ENCODE measurements at places on chromosomes 16 and 17.

- no peak for DNase-seq
Measured at GRCh38 chr16:27040732-27041131, 26.0 kb upstream of the C16orf82 start.

- DNase-seq = peak; percentile 5
Measured at GRCh38 chr17:43608313-43608712, 53.4 kb downstream of the MEOX1 start.

- no peak for DNase-seq
Measured at GRCh38 chr16:11585460-11586377, 1.0 kb downstream of the LITAF start.

DNA sequence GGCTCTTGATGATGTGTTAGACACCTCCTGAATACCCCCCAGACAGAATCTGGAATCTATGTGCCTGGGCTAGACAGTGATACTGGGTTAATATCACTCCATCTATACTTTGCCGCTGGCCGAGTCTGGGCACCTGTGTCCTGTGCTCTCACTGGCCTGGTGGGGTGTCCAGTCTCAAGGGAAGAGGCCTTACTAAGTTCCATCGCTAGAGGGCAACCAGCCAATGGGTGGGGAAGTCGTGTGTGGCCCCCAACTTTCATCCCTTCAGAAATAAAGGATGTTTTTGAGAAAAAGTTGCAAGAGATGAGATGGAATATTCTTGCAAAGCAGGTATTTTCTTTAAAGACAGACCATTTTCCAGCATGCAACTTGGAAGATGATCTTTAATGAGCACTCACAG lies 1.6 kb upstream of the GLP2R start:
- no peak for DNase-seq

GRCh38 chr17:79954281-79955166 lies 81.1 kb downstream of the TBC1D16 start:
- DNase-seq = no peak

DNA sequence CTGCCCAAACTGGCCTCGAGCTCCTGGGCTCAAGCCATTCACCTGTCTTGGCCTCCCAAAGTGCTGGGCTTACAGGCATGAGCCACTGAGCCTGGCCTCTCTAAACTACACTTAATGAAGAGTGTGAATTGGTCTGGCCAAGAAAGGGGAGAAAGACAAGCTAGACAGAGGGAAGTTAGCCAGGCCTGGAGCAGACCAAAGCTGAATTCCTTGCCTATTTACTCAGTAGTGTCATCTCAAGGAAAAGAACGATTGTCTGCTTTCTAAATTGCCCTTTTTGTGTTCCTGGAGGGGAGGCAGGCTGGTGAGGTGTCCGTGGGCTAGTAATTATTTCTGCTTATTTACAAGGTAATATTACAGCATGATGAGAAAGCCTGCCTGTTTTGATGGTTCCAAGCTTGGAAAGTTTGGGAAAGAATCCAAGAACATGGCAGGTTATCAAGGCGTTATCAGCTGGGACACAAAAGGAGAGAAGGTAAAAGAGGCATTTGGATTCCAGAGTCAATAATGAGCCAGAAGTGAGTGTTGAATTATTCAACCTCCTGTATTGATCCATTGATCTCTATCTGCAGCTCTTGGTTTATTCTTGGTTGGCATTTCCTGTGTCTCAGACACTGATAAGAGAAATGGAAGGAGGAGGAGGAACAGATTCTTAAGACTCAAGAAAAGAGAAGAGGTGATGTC lies 6.3 kb upstream of the CBFB start:
- no peak for DNase-seq

GRCh38 chr16:49464877-49465504 lies 91.4 kb downstream of the C16orf78 start:
- DNase-seq = no peak

DNA sequence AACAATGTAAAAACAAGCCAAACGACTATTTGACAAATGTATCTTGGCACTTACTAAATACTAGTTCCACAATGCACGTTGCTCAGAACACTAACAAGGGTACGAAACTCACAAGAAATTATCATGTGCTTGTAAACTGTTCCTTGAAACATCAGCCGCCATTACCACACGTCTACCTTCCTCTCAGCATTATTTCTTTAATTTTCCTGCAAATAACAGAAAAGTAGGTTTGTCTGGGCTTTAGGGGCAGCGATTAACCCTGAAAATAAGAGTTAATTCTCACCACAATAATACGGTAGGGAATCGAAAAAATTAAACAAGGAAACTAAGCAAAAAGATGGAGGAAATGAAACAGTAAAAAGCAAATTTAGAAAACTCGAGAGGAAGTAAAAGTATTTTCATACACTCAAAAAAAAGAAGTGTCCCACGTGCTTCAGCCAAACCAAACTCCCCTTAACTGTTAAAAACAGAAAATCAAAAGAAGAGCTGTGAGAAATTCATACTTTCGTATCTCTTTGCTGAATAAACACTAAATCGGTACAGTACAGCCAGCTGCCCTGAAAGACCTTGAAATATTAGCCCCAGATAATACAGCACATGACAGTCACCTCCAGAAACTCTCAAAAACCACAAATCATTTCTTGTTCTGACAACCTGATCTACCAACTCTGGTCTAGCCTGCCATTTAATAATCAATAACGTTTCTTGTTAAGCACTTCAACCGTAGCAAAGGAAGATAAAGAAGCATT lies 1.2 kb downstream of the ARHGAP17 start:
- peak; percentile 10 for DNase-seq

GRCh38 chr16:15899538-15900100 lies 11.2 kb upstream of the CEP20 start:
- peak; percentile 16 for DNase-seq

DNA sequence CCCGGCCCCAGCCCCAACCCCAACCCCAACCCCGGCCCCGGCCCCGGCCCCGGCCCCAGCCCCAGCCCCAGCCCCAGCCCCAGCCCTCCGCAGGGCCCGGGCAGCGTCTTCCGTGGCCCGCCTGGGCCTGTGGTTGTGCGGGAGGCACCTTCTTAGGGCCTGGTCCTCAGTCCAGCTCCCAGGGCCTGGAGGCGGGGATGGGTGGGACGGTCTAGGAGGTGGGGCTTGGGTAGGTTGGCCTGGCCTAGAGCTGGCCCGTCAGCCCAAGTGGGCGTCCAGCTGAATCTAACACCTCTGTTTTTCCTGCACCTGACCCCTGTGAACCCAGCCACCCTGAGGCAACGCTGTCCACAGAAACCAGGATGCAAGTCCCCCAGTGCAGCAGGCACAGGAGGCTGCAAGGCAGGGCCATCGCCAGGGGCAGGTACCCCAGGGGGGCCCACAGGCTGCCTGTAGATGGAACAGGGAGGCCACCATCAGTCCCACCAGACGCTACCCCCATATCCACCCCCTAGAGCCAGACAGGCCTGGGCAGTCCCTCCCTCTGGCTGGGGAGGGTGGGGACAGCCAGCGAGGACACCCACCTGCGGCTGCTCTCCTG lies 8.8 kb downstream of the MSLN start:
- no peak for DNase-seq

- peak; percentile 1 for DNase-seq
Measured at GRCh38 chr16:12646490-12647274, 157.0 kb downstream of the CPPED1 start.

DNA sequence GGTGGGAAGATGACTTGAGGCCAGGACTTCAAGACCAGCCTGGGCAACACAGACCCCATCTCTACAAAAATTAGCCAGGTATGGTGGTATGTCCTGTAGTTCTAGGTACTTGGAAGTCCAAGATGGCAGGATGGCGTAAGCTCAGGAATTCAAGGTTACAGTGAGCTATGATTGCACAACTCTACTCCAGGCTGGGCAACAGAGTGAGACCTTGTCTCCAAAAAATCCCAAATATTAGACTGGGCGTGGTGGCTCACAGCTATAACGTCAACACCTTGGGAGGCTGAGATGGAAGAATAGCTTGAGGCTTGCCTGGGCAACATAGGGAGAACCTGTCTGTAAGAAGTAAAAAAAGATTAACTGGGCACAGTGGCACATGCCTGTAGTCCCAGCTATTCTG lies 30.8 kb downstream of the SUZ12 start:
- no peak for DNase-seq

DNA sequence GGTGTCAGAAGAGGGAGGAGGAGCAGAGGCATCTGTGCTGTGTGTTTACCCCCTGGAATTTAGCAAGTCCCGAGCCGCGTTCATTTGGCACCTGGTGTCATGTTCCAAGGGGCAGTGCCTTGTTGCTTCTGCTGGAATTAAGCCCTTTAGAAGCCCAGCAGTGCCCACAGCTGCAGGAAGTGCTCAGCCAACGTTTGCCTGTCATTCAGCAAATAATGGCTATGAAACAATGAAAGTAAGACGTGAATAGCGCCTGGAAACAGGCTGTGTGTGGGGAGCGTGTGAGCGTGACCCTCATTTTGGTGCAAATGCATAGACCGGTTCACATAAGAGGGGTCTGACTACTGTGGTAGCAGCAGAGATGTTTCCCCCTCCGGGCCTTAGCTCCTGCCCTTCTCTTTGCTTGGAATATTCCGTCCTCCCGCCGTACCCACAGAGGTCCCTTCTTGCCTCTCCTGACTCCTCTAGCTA lies 5.8 kb upstream of the ATP2C2 start:
- DNase-seq = no peak

DNA sequence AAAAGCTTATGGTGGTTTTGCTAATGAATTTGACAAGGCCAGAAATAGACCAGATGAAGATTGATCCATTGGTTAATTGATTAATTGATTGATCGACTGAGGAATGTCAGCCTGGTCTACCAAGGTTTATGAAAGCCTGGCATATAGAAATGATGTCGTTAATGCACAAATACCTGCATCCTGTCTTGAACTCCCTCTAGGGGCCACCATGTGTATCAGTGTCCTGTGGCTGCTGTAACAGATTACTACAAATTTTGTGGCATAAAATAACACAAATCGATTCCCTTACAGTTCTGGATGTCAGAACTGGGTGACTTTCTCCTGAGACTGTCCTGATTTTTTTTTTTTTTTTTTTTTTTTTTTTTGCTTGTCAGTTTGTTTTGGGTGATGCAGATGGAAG lies 553.2 kb downstream of the MAF start:
- peak; percentile 36 for DNase-seq
